ENCODE measurements at places on chromosomes 6 and 20. TPM values are rescaled to one million over a fixed set of nuclear protein-coding genes. Genes with fewer than 3 reads are reported as not detected.
A peak's percentile ranks its signal among the peaks of the same experiment; 100 is the strongest.

GRCh38 chr20:62393830-62394229 lies 6.9 kb downstream of the RPS21 start:
- no peak for DNase-seq

Gene ARMC12
- not detected for total RNA-seq

DNA sequence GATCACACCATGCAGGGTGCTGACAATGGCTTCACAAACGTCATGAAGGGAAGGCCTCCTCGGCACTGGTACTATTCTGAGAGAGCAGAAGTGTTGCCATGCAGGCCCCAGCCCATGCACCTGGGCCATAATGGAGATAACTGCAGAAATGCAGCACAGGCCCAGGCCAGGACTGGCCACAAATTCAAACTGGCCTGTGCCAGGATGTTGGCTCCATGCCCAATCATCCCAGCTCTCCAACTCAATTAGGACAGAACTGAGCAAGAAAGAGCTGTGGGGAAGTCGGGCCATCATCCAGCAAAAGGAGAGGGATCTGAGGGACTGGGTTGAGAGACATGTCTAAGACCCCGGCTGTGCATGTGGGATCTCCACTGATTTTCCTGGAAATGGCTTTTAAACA lies 48.9 kb upstream of the SYNDIG1 start:
- no peak for DNase-seq

DNA sequence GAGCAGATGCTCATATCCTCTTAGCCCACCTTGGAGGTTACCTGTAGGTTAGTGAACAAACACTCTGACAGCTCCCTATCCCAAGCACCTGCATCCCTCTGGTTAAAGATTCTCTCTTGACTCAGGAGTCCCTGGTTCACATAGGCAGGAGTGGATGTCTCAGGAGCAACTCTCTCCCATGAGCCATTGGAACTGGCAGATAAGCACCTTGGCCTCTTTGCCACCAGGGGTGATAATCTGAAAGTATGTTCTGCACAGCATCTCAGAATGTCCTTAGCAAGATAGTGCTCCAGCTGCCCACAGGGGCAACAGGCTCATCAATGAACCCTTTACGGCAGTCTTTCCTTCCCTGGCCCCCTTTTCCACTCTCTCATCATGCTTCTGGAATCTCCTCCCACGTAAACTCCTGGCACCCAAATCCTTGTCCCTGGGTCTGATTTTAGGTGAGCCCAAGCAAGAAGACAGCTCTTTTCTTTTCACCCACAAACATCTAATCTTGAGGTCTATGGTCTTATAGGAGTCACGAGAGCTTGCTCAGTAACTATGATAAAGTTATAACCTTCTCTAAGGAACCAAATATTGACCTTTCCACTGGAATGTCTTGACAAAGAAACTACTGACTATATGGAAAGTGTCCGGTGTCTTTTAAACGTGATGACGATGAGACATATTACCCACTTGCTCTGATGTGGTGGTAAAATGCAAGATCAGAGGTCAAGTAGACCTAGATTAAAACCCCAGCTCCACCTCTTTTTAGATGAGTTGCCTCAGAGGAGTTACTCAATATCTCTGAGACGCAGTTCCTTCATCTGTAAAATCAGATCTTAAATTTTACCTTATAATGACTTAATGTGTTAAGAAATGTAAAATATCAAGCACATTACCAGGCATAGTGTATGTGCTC lies 39.8 kb upstream of the ISM1 start:
- no peak for DNase-seq

DNA sequence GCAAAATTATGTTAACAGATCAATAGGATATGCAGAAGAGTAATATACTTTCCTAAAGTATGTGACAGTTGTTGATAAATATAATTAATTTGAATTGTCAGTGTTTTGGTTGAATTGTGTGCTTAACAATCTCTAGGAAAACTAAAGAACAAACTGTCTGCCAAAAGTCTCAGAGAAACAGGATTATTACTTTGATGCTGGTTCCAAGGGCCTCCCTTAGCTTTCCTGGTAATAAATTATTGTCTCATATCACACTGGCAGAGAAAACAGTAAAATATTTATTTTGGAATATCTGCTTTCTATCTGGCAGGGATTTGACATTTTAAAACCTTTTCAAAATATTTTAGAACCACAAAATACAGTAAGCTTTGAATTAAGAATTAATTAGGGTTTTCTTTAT lies 40.1 kb upstream of the CARMIL1 start:
- no peak for DNase-seq

GRCh38 chr20:42901689-42902440 lies 287.8 kb downstream of the PTPRT start:
- no peak for DNase-seq

DNA sequence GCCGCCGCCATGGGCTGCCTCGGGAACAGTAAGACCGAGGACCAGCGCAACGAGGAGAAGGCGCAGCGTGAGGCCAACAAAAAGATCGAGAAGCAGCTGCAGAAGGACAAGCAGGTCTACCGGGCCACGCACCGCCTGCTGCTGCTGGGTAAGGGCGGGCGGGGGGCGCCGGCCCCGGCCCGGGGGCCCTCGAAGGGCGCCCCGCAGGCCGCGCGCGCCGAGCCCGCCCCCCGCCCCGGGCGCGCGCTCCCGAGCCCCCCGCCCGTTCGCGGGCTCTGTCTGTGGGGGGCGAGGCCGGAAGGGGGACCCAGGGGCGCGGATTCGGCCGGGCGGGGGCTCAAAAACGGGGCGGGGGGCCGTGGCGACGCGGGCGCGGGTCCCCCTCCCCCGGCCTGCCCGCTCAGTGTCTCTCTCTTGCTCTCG lies 39.2 kb downstream of the GNAS start:
- DNase-seq: peak; percentile 39

- DNase-seq: no peak
Observed at GRCh38 chr6:146904596-146904995, 299.6 kb upstream of the STXBP5 start.

- DNase-seq: no peak
Observed at GRCh38 chr20:25476106-25477013, 68.9 kb downstream of the GINS1 start.

Gene CDH26
- total RNA-seq: not detected

Gene CGA
- total RNA-seq: not detected

Gene SIGLEC1
- total RNA-seq: not detected

Gene C20orf96
- 1.6 TPM for total RNA-seq

- no peak for DNase-seq
Observed at GRCh38 chr6:7921046-7921445, 10.5 kb upstream of the TXNDC5 start.

Gene NNAT
- not detected for total RNA-seq

GRCh38 chr6:73548458-73549446 lies 27.9 kb upstream of the EEF1A1 start:
- DNase-seq: no peak

- no peak for DNase-seq
Observed at GRCh38 chr6:103264020-103264419, 1595.7 kb downstream of the HACE1 start.

Gene FERMT1
- 1.5 TPM for total RNA-seq

Gene SIRPG
- not detected for total RNA-seq

DNA sequence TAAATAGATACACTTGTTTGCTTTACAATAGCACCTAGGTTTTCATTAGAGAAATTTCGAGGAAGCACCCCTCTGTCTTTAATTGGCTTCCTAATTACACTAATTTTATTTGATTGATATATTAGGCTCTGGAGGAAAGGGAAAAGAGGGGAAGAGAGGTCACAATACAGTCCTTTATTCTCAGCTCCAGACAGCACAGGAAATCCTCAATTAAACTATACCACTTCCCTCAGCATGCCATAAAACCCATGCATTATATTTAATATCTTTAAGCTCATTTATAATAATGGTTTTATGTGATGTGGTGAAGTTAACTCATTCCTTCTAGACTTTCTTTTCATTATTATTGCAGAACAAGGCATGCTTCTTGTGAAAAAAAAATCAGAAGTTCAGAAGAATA lies 17.7 kb upstream of the PDE7B start:
- no peak for DNase-seq

GRCh38 chr20:56582542-56582941 lies 46.6 kb upstream of the TFAP2C start:
- DNase-seq: no peak

- DNase-seq: no peak
Observed at GRCh38 chr6:127297502-127298070, 30.9 kb downstream of the RNF146 start.

Gene ABCF1
- 19.4 TPM for total RNA-seq

DNA sequence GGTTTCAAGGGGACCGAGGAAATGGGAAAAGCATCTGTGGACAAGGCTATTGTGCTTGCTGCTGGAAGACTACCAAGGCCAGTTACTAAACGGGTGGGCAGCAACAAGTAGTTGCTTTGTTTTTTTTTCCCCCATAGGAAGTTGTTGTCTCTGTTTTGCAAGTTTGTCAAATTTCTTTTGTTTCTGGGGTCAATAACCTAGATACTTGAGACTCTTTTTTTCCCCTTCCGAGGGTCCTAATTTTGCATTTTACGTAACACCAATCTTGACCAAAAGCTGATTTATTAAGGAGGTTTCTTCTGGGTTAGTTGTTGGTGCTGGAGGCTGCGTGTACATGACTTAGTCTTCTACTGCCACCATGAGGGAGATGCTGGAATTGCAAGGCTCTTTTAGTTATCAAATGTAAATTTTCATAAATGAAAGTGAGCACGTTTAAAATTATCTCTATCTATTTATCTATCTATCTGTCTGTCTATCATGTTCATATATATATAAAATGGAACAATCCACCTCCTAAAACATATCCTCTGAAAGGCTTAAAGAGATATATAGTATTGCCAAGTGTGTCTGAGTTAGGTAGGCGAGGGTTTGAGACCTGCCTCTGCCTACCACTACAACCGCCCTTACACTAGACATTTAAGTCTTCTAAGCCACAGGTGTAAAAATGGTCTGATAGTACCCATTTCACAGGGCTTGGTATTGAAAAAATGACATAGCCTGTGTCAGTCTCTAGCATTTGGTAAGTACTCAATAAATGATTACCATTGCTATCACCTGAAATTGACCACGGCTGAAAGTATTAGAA lies 60.2 kb downstream of the GCLC start:
- DNase-seq: no peak

GRCh38 chr6:48024956-48025355 lies 86.0 kb downstream of the PTCHD4 start:
- DNase-seq: no peak

DNA sequence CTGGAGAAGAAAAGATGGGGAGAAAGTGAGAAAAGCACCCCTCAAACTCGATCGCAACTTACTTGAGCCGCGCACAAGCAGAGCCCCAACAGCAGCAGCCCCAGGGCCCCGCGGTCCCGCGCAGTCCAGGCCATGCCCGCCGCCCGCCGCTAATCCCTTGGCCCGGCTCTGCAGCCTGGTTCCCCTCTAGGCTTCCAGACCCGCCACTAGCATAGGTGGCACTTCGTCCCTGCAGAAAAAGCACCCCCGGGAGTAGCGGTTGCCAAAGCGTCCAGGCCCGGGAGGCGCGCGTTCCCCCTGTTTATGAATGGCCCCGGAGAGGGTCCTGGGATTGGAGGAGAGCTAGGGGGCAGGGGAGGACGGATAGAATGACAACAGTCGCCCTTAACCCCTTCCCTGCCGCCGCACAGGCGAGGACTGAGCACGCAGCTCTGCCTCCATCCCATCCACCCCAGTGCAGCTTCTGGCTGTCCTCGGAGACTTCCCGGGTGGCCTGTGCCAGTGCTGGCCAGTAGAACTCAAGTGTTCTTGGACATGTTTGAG lies 19.9 kb downstream of the COL9A1 start:
- no peak for DNase-seq

DNA sequence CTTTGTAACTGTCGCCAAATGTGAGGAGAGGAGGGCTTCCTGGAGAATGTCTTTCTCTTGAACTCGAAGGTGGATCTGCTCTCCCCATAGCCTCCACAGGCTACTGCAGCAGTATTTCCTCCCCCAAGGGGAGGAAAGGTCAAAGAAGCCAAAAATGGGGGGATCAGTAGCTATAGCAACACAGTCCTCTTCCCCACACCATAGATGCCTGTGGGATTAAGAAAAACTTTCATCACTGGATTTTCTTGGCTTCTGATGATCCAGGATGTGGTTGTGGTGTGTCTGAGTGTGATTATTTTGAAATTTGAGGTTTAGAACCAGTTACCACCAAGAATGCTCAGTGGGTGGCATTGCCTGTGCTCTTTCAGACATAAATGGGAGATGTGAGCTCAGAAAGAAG lies 140.1 kb upstream of the SPACA1 start:
- peak; percentile 47 for DNase-seq

- no peak for DNase-seq
Observed at GRCh38 chr6:111486921-111487320, 3.9 kb upstream of the REV3L start.

- no peak for DNase-seq
Observed at GRCh38 chr6:27130668-27131428, 116.7 kb upstream of the PRSS16 start.

Gene EDN1
- 23.2 TPM for total RNA-seq

DNA sequence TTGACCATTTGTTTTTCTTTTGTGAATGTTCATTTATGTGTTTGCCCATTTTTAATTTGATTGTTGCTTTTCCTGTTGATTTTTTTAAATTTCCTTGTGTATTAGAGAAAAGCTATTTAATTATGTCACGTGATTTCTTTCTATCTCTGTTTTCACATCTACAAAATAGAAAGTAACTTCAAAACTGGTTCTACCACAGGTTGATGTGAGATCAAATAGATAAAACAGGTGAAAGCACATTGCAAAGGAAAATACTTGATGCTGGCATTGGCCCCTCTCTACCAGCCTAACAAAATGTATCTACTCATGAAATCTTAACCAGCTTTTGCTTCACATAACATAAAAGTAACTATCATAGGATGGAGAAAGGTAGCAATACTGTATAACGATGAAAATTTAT lies 129.2 kb downstream of the TMEM242 start:
- DNase-seq: no peak

Gene GSTA1
- 2.2 TPM for total RNA-seq

DNA sequence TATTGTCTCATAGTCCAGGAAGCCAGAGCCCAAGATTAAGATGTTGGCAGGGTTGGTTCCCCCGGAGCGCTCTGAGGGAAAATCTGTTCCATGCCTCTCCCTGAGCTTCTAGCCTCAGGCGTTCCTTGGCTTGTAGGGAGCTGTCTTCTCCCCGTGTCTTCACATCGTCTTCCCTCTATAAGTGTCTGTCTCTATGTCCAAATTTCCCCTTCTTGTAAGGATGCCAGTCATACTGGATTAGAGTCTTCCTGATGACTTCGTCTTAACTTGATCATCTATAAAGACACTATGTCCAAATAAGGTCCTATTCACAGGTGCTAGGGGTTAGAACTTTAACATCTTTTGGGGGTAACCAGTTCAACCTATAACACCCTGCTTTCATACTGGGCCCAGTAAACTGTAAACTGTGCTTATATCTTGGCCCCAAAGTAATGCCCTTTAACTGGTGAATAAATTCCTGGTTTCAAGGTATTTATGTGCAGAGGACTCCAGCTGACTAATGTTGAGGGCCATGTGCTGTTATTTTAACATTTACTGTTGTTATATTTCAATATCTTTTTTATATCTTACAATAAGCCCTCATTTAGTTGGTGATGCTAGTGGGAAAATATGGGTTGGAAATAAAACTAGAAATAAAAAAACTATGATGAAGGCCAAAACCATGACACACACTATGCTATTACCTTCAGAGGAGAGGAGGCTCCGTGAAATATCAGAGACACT lies 101.7 kb upstream of the IYD start:
- peak; percentile 74 for DNase-seq

GRCh38 chr6:168163096-168163731 lies 84.2 kb upstream of the FRMD1 start:
- DNase-seq: no peak

GRCh38 chr6:146123616-146124015 lies 94.8 kb downstream of the GRM1 start:
- DNase-seq: no peak
